ENCODE measurements at places on chromosomes 7 and 10.

DNA sequence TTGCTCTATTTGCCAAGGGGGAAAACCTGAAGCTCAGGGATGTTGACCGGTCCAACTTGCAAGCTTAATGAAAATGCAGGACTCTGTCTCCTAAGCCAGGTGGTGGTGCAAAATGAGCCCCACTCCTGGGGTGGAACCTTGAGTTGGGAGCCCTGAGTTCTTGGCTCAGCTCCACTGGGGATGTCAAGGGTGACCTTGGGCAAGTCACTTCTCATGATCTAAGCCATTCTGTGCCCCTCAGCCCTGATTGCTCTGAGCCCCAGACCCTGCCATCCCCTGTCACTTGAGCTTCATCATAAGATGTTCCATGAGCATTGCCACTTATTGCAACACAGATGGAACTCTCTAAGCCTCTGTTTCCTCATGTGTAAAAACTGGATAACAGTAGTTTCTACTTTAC is 33.9 kb downstream of the MYL10 start:
- no peak for DNase-seq

GRCh38 chr10:118955531-118955930 is 74.0 kb upstream of the NANOS1 start:
- DNase-seq = no peak

GRCh38 chr7:79257959-79258358 is 195.5 kb downstream of the MAGI2 start:
- no peak for DNase-seq

- DNase-seq = no peak
These were observed 198.2 kb upstream of the GNAI1 start for GRCh38 chr7:79936281-79936983.

- no peak for DNase-seq
These were observed 79.5 kb upstream of the LANCL2 start for GRCh38 chr7:55285665-55286064.

DNA sequence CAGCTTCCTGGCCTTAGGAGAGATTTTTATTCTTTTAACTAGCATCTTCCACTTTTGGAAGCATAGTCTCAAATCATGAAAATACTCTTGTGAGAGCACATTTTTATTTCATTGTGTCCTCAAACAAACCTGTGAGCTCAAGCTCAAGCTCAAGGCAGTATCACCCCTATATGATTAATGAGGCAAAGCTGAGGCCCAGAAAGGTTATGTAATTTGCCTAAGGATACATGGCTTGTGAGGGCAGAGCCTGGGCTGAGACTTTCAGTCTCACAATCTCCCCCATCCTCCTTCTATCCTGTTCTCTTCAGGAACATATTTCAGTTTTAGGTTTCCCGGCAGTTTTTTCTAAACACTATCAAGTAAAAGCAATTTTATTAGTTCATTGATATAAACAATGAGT is 359.5 kb downstream of the PTEN start:
- DNase-seq = no peak

GRCh38 chr10:23493711-23494110 is 54.8 kb downstream of the OTUD1 start:
- no peak for DNase-seq

All from fibroblast of upper back skin (primary cell).